ENCODE measurements at places on chromosomes 13 and 19. TPM values are rescaled to one million over a fixed set of nuclear protein-coding genes. Genes with fewer than 3 reads are reported as not detected.

DNA sequence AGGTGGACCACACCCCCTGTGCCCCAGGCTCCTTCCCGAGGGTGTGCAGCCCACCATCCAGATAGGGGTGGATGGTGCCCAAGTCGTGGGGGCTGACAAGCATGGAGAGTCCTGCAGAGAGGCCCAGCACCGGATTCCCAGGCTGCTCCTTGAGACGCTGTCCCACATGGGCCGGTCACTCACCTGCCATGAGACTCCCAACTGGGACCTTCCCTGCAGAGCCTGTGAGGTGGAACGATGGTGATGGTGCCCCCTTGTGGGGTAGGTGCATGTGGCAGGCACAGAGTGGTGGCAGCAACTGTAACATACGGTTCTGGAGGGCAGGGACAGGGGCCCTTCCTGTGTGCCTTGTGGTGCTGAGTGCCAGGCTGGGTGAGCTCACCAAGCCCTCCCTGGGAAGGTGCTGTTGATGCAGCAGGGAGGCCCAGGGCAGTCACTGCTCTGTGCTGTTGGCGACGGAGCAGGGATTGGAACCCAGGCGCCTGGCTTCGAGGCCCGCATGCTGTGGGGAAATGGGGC is 33.1 kb downstream of the PPP1R37 start:
- DNase-seq = no peak

DNA sequence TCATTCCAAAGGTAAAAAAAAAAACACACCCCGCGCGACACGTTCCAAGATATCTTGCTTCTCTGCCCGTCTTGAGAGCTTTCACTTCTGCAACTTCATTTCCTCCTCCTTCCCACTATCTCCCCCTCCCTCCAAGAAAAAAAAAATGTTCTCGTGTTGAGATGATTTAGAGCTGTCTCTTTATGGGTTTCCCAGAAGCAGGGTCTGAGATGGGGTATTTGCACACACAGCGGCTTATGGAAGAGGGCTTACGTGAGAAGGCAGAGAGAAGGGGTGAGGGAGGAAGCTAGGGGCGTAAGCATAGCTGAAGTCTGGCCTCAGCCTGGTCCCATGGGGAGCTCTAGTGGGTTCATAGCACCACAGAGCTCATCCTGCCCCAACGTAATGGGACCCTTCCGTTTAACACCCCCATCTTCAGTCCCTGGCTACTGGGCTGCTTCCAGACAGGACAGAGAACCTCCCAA is 31.3 kb upstream of the USE1 start:
- DNase-seq = no peak

GRCh38 chr13:28031896-28032288 is 43.4 kb upstream of the URAD start:
- no peak for DNase-seq

- peak; percentile 93 for DNase-seq
These were observed 7.1 kb downstream of the ARID3A start for GRCh38 chr19:932648-933552.

DNA sequence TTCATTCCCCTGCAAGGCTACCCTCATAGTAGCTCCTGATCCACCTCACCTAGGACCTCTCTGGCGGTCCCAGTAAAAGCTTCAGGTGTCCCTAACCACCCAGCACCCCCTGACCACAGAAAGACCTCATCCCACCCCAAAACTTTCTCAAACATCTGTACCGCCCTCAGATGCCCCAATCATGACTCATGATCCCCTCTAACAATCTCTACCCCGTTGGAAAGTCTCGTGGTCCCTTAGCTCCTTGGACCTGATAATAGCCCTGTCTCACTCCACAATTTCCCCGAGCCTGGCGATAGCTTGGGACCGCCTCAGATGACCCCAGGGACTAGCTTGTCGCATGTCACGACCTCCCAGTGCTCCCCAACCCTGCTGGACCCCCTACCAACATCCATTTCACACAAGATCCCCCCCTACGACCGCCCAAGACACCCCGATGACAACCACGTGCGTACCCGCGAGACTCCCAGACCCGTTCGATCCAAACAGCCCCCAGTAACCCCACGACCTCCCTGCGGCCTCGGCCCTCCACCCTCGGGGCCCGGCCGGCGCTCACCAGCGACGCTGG is 450 bp downstream of the NDUFA11 start:
- no peak for DNase-seq

The LILRA5 gene
- total RNA-seq = 11.7 TPM
